ENCODE measurements at places on chromosomes 2 and 18. TPM values are rescaled to one million over a fixed set of nuclear protein-coding genes. Genes with fewer than 3 reads are reported as not detected.

DNA sequence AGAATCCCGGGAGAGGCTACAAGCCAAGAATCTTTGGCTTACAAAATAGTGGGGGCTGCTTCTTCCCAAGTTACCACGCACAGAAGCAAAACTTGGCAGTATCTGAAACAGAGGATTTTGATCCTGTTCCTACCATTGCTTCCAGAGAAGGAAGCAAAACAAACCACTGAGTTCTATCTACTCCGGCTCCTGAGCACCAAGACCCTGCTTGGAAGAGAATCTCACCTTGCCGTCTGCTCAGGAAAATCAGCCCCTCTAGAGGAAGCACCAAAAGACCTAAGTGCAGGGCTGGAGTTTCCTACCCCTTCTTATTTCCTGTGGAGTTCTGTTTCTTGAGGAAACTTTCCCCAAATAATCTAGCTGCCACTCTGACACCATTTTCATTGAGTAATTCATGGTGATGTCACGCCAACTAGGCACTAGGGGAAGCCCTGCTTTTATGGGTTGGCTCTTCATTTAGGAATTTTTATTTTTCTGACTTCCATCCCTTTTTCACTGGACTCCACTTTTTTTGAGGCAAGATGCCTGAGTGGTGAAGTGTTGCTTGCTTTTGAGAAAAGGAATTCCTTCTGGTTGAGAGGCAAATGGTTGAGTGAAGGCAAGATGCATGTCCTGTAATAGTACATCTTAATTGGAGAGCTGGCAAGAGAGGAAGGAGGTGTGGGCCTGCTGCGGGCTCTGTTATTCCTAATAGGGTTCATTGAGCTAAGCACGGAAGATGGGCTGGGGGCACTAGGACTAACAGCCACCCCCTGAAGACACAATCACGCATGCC, 36.8 kb upstream of the EML4 start:
- peak; percentile 93 for DNase-seq

DNA sequence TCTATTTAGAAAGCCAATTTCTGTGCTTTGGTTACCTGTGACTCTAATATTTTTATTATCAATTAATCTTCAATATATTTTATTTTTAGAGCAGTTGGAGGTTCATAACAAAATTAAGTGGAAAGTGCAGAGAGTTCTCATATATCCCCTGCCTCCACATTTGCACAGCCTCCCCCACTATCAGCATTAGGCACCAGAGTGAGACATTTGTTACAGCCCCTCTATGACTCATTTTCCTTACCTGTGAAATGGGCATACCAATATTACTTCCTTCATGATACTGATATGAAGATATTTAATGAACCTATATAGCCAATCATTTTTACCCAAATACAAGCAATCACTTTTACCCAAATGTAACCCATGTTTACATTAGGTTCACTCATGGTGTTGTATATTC, 34.0 kb upstream of the CYTIP start:
- no peak for DNase-seq

DNA sequence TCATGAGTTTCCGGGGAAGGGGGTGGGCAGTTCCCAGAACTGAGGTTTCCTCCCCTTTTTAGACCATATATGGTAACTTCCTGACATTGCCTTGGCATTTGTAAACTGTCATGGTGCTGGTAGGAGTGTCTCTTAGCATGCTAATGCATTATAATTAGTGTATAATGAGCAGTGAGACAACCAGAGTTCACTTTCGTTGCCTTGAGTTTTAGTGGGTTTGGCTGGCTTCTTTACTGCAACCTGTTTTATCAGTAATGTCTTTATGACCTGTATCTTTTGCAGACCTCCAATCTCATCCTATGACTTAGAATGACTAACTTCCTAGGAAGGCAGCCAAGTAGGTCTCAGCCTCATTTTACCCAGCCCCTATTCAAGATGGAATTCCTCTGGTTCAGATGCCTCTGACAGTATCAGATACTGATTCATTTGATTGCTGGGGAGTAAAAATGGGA, 447.3 kb downstream of the XIRP2 start:
- no peak for DNase-seq

The FOXD4L1 gene
- not detected for total RNA-seq

DNA sequence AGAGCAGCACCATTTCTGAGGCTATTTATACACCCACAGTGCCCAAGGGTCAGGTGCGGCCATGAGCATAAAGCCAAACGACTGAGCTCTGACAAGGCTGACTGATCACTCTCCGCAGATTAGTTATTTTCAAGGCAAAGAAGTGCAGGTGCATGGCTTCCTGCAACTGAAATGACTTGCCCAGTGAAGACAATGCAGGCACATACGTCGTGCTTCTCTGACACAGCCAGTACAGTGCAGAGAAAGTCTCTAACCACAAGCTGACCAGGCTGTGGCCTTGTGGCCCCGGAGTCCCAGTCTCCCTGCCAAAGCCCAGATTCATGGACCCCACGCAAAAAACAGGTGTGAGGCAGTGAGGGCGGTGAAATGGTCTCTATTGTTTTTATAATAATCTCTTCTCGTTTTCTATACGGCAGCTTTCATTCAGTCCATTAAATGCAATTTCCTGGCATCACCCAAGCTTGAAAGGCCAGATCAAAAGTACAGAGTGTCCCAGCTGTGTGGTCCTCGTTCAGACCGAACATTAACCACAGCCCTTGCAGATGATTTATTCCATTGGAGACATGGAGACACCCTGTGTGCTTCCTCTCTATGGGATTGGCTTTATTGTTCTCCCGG, 447.0 kb upstream of the ID2 start:
- DNase-seq: no peak

The STPG4 gene
- total RNA-seq: not detected
